Activated naive CD8-positive, alpha-beta T cell treated with anti-CD3 and anti-CD28 coated beads, Interleukin-2, amount 50 U/mL, for 24 hours (primary cell): ENCODE measurements at places on chromosomes 7 and 10.

DNA sequence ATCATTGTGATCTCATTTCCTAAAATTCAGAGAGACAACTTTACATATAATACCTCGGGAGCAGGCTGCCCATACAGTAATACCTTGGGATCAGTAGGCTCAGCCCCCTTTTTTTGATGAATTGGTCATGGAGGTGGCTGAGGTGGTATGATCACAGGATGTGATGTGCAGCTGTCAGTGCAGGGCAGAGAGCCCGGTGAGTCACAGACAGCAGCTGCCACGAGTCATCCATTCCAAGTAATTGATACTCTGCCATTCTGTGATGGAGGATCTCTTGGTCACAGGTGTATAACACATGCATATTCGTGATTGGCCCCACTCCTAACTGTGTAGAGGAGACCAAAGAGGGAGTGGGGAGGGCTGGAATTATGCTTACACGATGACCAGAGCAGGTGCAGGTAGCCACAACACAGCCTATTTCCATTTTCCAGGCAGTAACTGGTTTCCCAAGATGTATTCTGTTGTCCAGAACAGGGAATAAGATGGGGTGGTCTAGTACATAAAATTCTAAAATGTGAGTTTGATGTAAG, 14.1 kb downstream of the NRCAM start:
- peaks cover 22% of the 10 kb centered on the region for H3K4me1 ChIP-seq
- H3K27ac ChIP-seq: peak overlapping the region; percentile 66
- H3K27me3 ChIP-seq: no peaks in the 10 kb centered on the region
- H3K4me3 ChIP-seq: no peak overlapping the region

GRCh38 chr10:299512-299911, 164.3 kb downstream of the ZMYND11 start:
- DNase-seq: no peak
- no peaks in the 10 kb centered on the region for H3K36me3 ChIP-seq
- no peak overlapping the region for H3K27ac ChIP-seq
- H3K4me3 ChIP-seq: no peak overlapping the region
- H3K4me1 ChIP-seq: peaks cover 4% of the 10 kb centered on the region
- no peaks in the 10 kb centered on the region for H3K27me3 ChIP-seq

DNA sequence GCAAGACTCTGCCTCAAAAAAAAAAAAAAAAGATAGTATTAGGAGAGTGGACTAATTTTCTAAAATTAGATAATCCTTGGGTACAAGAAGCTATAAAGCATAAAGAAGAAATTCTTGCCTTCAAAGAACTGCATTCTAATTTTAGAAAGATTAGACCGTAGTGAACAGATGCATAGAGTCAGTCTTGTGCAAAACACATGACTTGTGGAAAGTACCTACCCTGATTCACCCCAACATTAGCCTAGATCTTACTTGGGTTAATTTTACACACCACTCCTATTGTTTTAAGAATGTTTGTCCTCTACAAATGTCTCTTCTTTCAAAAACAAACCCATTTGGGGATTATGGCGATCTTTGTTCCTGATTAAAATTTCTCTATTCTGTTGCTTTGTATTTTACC, 38.9 kb upstream of the SP8 start:
- DNase-seq: no peak
- H3K4me3 ChIP-seq: no peak overlapping the region
- no peak overlapping the region for H3K27ac ChIP-seq
- no peaks in the 10 kb centered on the region for H3K36me3 ChIP-seq
- H3K27me3 ChIP-seq: no peaks in the 10 kb centered on the region

GRCh38 chr10:36202881-36203280, 560.8 kb upstream of the FZD8 start:
- DNase-seq: no peak
- H3K27ac ChIP-seq: no peak overlapping the region
- no peak overlapping the region for H3K4me3 ChIP-seq
- H3K4me1 ChIP-seq: no peaks in the 10 kb centered on the region

- H3K27ac ChIP-seq: no peak overlapping the region
- H3K27me3 ChIP-seq: no peaks in the 10 kb centered on the region
- H3K4me1 ChIP-seq: no peaks in the 10 kb centered on the region
- H3K4me3 ChIP-seq: no peak overlapping the region
- DNase-seq: no peak
- no peaks in the 10 kb centered on the region for H3K36me3 ChIP-seq
Measured at GRCh38 chr7:23235813-23236221, 10.8 kb upstream of the GPNMB start.

GRCh38 chr10:72541337-72541736, 84.5 kb downstream of the MICU1 start:
- H3K4me3 ChIP-seq: no peak overlapping the region
- no peaks in the 10 kb centered on the region for H3K27me3 ChIP-seq
- no peak overlapping the region for H3K27ac ChIP-seq
- peaks cover 10% of the 10 kb centered on the region for H3K4me1 ChIP-seq
- peaks cover 40% of the 10 kb centered on the region for H3K36me3 ChIP-seq
- DNase-seq: no peak

DNA sequence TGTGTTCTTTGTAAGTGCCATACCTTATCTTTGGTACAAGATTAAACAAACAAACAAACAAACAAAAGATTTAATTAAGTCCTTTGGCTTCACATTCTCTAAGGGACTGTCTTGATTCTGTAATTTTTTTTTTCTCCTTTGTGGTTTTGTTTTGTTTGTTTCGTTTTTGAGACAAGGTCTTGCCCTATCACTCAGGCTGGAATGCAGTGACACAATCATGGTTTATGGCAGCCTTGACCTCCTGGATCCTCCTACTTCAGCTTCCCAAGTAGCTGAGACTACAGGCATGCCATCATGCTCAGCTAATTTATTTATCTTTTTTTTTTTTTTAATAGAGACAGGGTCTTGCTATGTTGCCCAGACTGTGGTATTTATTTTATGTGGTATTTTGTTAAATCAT, 165.8 kb downstream of the LRRC4 start:
- DNase-seq: no peak
- H3K27ac ChIP-seq: no peak overlapping the region

DNA sequence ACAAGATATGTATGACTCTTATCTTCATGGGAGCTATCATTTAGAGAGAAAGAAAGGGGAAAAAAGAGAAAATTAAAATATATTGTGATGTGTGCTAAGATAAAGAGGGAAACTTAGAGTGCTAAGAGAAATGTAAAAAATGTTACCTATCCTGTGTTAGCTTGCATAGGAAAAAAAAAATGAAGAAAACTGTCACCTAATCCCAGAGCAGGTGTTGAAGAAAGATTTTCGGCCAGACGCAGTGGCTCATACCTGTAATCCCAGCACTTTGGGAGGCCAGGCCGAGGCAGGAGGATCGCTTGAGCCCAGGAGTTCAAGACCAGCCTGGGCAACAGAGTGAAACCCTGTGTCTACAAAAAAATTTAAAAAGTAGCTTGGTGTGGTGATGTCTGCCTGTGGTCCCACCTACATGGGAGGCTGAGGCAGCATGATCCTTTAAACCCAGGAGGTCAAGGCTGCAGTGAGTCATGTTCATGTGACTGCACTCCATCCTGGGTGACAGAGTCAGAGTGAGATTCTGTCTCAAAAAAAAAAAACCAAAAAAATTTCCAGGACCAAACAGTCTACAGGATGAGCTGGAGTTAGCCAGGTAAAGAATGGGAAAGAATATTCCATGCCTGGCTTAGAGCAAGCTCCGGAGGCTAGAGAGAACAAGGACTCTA, 2.4 kb upstream of the MKLN1 start:
- peaks cover 47% of the 10 kb centered on the region for H3K4me1 ChIP-seq
- peak overlapping the region; percentile 66 for H3K4me3 ChIP-seq
- peak overlapping the region; percentile 79 for H3K27ac ChIP-seq
- H3K36me3 ChIP-seq: peaks cover 4% of the 10 kb centered on the region

DNA sequence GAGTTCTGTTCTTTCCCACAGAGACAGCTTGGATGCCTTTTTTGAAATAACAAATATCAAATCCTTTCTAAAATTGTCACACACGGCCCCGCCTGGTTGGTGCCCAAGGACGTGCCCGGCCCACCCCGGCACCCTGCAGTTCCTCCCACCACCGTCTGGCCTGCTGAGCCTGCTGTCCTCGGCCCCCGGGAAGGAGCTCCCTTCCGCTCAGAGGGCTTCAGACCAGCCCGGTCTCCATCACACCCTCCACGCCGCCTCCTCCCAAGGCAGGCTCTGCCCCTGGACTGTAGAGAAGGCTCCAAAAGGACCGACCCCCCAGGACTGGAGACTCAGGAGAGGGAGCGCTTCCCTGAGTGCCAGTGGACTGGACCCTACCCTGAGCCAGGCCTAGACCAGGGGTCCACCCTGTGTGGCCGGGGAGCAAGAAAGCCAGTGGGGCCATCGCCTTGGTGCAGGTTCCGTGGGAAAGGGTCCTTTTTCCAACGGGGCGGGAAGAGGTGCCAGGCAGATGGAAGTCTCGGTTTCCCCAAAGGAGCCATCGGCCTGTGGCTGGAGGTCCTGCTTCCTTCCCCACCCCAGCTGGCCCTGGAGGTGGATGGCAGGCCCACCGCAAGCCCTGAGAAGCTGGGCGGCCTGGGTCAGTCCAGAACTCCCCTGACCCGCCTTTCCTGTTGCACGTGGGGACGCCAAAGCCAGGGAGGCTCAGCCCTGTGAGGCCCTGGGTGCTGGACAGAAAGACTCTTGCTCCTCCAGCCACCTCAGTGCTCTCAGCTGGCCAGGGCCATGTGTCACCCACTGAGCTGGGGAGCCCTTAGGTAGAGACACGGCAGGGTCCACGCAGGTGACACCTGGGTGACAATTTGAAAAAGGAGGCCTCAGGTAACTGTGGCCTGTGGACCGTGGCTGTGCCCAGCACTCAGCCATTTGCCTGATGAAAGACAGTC, 69.8 kb downstream of the PWWP2B start:
- H3K27ac ChIP-seq: no peak overlapping the region
- peaks cover 20% of the 10 kb centered on the region for H3K4me1 ChIP-seq
- H3K36me3 ChIP-seq: peaks cover 2% of the 10 kb centered on the region
- H3K27me3 ChIP-seq: peaks cover 5% of the 10 kb centered on the region
- H3K4me3 ChIP-seq: no peak overlapping the region
- no peak for DNase-seq

DNA sequence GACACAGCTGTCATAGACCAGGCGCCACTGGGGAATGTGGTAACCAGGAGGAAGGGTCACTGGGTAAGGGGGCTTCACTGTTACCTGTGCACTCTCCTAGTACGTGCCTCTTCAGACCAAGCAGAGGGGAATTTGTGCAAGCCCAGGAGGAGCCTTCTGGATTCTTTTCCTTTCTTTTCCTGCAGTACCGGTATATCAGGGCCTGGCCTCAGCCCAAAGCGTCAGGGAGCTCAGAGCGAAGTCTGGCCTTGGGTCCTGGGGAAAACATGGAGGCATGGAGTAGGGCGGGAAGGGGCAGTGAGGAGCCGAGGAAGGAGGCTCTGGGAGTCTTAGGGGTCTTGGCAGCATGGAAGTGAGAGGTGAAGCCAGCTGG, 133.6 kb upstream of the GDF10 start:
- H3K4me1 ChIP-seq: peaks cover 29% of the 10 kb centered on the region
- H3K27me3 ChIP-seq: no peaks in the 10 kb centered on the region
- no peak overlapping the region for H3K4me3 ChIP-seq
- H3K36me3 ChIP-seq: no peaks in the 10 kb centered on the region

DNA sequence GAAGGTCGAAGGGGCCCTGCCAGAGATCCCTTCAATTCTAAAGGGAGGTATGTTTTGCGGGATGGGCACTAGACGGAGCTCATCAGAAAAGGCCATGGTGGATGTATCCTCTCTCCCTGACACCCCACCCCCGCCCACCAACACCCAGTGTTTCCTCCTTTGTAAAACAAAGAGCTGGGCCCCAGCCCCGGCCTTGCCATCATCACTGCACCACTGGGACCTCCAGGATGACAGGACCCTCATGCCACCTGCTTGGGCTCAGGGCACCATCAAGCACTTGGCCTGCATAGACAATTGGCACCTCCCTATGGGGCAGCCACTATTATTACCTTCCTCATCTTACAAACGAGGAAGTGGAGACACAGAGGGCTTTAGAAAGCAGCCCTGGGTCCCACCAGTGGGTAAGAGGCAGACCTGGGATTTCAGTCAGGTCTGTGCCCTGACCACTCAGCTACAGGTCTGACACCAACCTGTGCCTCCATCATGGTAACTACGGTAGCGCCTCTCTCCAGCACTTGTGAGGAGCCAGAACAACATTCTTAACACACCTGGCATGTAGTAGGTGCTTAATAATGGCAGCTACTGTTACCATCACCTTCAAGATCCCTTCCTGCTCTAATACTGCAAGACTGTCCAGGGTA, 2.0 kb downstream of the CALML3 start:
- H3K36me3 ChIP-seq: no peaks in the 10 kb centered on the region
- peaks cover 2% of the 10 kb centered on the region for H3K27me3 ChIP-seq
- no peak overlapping the region for H3K4me3 ChIP-seq
- no peak overlapping the region for H3K27ac ChIP-seq
- no peak for DNase-seq

- no peaks in the 10 kb centered on the region for H3K27me3 ChIP-seq
- DNase-seq: no peak
- H3K4me1 ChIP-seq: no peaks in the 10 kb centered on the region
- H3K27ac ChIP-seq: no peak overlapping the region
- H3K4me3 ChIP-seq: no peak overlapping the region
Measured at GRCh38 chr7:153550173-153550572, 502.0 kb upstream of the DPP6 start.

DNA sequence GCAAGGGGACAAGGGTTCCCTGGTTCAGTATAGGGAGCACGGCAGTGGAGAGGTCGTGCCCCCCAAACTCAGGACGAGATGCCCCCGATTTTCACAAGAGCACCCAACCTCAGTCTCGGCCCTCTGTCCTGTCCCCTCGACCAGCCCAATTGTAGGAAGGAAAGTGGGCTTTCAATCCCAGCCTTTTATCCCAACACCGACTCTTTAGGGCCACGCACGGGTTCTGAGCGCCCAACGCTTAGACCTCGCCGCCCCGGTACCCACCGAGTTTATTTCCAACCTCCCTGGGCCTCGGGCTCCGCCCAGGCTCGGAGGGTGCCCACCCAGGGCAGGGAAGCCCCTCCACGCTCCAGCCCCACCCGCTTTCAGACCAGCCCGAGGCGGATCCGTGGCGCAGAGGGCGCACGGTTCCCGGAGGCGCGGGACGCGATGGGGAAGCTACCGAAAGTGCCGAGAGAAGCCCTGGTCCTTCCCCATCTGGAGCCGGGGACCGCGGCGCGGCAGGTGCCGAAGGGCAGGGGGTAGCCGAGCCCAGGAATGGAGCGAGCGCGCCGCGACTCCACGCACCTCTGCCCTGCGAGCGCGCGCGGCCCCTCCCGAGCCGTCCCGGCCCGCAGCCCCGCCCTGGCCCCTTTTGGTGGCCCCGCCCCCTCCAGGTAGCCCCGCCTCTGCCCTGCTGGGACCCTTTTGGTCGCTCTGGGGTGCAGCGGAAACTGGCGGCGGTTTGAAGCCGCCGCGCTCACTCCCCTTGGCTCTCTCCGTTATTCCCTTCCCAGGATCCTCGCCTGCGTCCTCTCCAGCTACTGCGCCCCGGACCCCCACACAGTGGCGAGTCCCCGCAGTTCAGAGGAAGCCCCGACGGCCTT, 20.4 kb downstream of the GRID2IP start:
- peak; percentile 77 for DNase-seq
- peak overlapping the region; percentile 74 for H3K4me3 ChIP-seq
- H3K36me3 ChIP-seq: no peaks in the 10 kb centered on the region
- peaks cover 37% of the 10 kb centered on the region for H3K4me1 ChIP-seq

GRCh38 chr10:118310822-118311221, 31.3 kb downstream of the FAM204A start:
- H3K27ac ChIP-seq: no peak overlapping the region
- H3K36me3 ChIP-seq: peaks cover 10% of the 10 kb centered on the region
- no peak for DNase-seq
- H3K27me3 ChIP-seq: no peaks in the 10 kb centered on the region

GRCh38 chr7:22481726-22482125, 18.3 kb downstream of the STEAP1B start:
- no peak overlapping the region for H3K27ac ChIP-seq
- peaks cover 7% of the 10 kb centered on the region for H3K4me1 ChIP-seq
- H3K4me3 ChIP-seq: no peak overlapping the region
- H3K36me3 ChIP-seq: no peaks in the 10 kb centered on the region
- peaks cover 1% of the 10 kb centered on the region for H3K27me3 ChIP-seq
